ENCODE measurements at places on chromosomes 12 and 14. TPM values are rescaled to one million over a fixed set of nuclear protein-coding genes. Genes with fewer than 3 reads are reported as not detected.

OR6C2 gene
- not detected for total RNA-seq

OVCH1 gene
- not detected for total RNA-seq

DNA sequence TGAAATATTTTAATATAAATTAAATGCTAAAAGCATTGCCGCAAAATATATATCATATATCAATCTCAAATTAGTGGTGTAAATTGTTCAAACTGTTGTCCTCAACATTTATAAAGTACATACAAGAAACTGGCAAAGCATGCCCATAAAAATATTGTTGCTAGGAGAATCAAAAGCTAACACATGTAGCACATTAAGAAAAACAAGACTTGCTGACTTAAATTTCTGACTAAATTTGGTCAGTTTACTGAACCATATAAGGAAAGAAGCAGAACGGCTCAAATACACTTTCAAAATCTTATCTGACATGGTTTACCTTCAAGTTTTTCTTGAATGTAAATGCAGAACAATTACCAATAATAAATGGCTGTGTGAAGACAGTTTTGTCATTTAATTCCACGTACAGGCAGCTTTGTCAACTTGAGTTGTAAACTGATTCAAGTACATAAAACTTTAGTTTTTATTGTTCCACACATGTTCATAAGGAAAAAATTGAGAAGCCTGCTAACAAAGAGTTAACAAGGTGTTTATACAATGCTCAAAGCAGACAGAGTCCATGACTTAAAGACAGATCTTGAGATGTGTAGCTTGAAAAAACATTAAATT lies 50.4 kb downstream of the PPP1R12A start:
- H3K4me1 ChIP-seq: peaks cover 5% of the 10 kb centered on the region
- H3K27ac ChIP-seq: no peak overlapping the region
- no peaks in the 10 kb centered on the region for H3K36me3 ChIP-seq
- no peaks in the 10 kb centered on the region for H3K27me3 ChIP-seq
- DNase-seq: no peak
- H3K4me3 ChIP-seq: no peak overlapping the region

BCAT1 gene
- 4.4 TPM for total RNA-seq

SSTR1 gene
- not detected for total RNA-seq

DNA sequence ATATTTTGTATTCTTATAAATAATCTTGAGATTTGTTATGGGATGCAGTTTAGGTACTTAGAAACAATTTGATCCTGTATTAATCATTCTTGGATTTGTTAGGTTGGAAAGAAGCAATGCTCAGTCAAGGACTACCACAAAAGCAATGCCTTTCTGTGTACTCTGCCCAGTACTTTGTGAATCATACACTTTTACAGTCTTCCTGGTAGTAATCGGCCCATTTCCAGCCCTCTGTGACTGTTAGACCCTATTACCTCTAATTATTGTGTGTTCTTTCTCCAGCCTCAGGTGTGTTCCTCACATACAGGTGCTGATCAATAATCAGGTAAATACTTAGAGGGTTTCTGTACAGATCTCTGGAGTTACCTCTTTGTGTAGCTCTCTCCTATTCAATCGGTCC lies 609.0 kb downstream of the KCNH5 start:
- no peak for DNase-seq
- no peaks in the 10 kb centered on the region for H3K4me1 ChIP-seq
- H3K4me3 ChIP-seq: no peak overlapping the region
- H3K27ac ChIP-seq: no peak overlapping the region
- H3K36me3 ChIP-seq: no peaks in the 10 kb centered on the region
- no peaks in the 10 kb centered on the region for H3K27me3 ChIP-seq

LHX5 gene
- total RNA-seq: not detected

DNA sequence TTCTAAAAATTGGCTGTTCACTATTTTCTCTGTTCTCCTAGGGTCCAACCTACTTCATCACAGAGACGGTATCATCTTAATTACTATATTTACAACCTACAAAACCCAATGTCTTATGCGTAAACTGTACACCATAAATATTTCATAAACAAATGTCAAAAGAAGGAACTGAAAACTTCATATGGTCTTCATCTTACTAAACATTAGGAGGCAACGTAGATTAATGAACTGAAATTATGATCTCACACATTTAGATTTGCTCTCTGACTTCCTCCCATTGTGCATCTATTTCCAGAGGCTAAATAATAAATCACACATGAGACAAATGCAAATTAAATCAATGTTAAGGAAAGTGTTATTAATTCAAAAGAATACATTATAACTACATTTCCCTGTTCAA lies 1850.6 kb upstream of the SEL1L start:
- no peak overlapping the region for H3K4me3 ChIP-seq
- H3K27ac ChIP-seq: no peak overlapping the region
- H3K36me3 ChIP-seq: no peaks in the 10 kb centered on the region
- H3K4me1 ChIP-seq: no peaks in the 10 kb centered on the region

PLEK2 gene
- not detected for total RNA-seq

DNA sequence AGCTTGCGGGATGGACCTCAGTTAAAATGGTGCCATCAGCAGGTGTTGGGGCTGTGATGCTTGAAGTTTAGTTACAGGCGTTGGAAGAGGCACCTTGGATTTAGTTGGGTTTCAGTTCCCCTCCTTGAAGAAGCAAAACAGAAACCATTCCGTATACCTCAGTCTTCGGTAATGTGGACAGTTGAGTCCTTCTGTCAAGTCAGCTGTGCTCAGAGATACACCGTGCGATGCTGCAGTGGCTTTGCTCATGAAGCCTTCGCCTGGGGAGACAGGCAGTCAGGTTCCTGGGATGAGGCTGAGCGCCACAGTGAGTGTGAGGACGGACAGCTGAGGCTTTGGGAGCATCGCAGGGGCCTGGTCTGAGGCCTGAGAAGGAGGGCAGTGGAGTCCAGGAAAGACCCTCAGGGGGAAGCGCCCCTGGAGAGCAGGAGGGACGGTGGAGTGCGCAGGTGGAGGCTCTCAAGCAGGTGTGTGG lies 7.4 kb downstream of the RAN start:
- H3K36me3 ChIP-seq: peaks cover 32% of the 10 kb centered on the region
- H3K27ac ChIP-seq: peak overlapping the region; percentile 2
- no peaks in the 10 kb centered on the region for H3K27me3 ChIP-seq
- DNase-seq: no peak
- H3K4me3 ChIP-seq: no peak overlapping the region

GRCh38 chr12:29667011-29667410 lies 116.7 kb downstream of the TMTC1 start:
- no peaks in the 10 kb centered on the region for H3K36me3 ChIP-seq
- H3K4me3 ChIP-seq: no peak overlapping the region
- no peak overlapping the region for H3K27ac ChIP-seq
- H3K4me1 ChIP-seq: no peaks in the 10 kb centered on the region

INHBC gene
- total RNA-seq: 0.31 TPM

DNA sequence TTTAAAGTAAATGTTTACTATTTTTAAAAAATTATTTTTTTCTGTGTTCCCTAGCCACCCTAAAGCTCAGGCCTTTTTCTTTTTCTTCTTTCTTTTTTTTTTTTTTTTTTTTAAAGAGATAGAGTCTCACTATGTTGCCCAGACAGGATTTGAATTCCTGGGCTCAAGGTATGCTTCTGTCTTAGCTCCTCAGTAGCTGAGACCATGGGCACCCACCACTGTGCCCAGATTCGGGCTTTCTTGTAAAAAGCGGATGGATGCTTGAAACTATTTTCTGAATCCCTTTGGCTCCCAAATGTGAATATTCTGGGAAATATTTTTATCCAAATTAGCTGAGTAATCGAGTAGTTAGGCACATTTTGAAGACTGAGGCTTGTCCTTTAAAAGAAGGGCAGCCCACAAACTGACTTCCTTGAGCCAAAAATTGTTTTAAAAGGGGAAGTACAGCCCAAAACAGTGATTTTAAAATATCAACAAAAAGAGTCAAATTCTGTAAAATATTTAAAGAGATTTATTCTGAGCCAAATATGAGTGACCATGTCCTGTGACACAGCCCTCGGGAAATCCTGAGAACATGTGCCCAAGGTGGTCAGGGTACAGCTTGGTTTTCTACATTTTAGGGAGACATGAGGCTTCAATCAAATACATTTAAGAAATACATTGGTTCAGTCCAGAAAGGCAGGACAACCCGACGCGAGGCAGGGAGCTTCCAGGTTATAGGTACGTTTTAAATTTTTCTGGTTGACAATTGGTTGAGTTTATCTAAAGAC lies 28.8 kb upstream of the HIGD1C start:
- peaks cover 28% of the 10 kb centered on the region for H3K4me1 ChIP-seq
- H3K27ac ChIP-seq: peak overlapping the region; percentile 72
- no peaks in the 10 kb centered on the region for H3K27me3 ChIP-seq
- peak overlapping the region; percentile 29 for H3K4me3 ChIP-seq

- peak overlapping the region; percentile 92 for H3K27ac ChIP-seq
- H3K27me3 ChIP-seq: peaks cover 32% of the 10 kb centered on the region
- no peak for DNase-seq
- H3K4me3 ChIP-seq: peak overlapping the region; percentile 98
These were observed 858 bp upstream of the FRMD6 start for GRCh38 chr14:51650716-51651387.

- no peak overlapping the region for H3K27ac ChIP-seq
- no peaks in the 10 kb centered on the region for H3K36me3 ChIP-seq
- H3K4me1 ChIP-seq: no peaks in the 10 kb centered on the region
- H3K4me3 ChIP-seq: no peak overlapping the region
- DNase-seq: no peak
These were observed 359.5 kb downstream of the VRK1 start for GRCh38 chr14:97156705-97157104.

DNA sequence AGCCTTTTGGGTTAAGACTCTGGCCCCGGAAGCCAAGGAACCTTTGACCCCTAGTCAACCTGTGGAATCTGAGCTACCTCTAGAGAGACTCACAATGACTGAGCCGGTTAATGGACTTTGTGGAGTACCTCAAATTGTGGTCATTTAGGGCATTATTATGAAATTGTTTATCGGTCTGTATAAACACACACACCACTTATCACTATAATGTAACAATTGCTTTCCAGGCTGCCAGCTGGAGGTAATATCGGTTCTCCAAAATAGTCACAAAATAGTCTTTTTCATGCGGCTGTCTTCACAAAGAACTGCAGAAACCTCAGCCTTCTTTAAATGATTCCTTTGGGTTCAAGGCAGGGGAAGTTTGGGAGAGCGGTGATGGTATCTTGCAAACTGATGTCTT lies 144.2 kb downstream of the DACT1 start:
- H3K4me3 ChIP-seq: no peak overlapping the region
- H3K4me1 ChIP-seq: no peaks in the 10 kb centered on the region
- DNase-seq: no peak
- no peak overlapping the region for H3K27ac ChIP-seq
- H3K36me3 ChIP-seq: no peaks in the 10 kb centered on the region

FOXN4 gene
- total RNA-seq: not detected

NELL2 gene
- 14.0 TPM for total RNA-seq

GRCh38 chr14:49497725-49498348 lies 88.3 kb downstream of the RPS29 start:
- no peak overlapping the region for H3K4me3 ChIP-seq
- no peaks in the 10 kb centered on the region for H3K36me3 ChIP-seq
- no peaks in the 10 kb centered on the region for H3K27me3 ChIP-seq
- DNase-seq: peak; percentile 75

DNA sequence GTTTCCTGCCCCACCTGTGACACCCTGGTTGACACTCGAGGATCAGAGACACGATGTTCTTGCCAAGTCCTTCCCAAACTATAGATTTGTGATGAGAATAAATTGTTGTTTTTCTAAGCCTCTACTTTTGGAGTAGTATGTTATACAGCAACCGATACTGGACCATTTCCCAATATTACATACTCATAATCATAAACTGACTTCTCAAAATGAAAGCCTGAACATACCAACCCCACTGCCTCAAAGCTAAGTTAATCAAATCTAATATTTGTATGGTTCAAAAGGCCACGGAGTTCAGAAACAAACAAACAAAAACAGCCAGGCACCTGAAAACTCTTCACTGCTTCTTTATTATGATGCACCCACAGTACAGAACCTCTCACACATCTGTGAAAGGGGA lies 52.3 kb upstream of the GPHB5 start:
- DNase-seq: no peak
- H3K4me3 ChIP-seq: no peak overlapping the region
- no peaks in the 10 kb centered on the region for H3K27me3 ChIP-seq
- no peak overlapping the region for H3K27ac ChIP-seq
- peaks cover 11% of the 10 kb centered on the region for H3K36me3 ChIP-seq
